ENCODE measurements at places on chromosomes 16 and 17.

DNA sequence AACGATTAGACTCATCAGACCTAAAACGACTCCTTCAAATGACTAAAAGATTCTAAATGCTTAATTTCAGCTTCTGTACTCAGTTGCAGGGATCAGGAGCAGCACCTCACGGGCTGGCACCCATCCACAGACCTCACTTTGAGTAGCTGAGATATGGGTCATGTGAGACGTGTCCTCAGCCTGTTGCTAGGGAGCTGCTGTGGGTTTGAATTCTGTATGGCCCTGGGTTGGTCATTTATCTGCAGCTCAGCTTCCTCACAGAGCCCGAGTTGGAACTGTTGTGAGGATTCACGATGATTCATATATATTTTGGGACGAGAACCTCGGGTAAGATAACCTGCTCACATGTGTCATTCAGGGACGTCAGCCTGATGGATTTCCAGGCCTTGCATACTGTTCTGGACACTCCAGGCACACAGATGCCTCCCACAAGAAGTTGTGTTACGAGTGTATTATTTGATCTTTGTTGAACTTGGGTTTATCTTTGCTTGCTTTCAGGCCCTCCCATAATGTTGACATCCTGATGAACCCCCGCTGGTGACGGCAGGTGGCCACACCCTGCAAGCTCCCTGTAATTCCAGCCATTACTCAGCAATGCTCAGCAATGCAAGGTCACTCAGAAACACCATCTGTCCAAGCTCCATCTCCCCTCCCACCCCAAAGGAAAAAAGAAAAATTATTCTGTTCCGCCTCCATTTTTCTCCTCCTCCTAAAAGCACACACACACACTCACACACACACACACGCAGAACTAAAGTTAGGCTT lies 137.6 kb downstream of the RBFOX3 start:
- no peak for DNase-seq

DNA sequence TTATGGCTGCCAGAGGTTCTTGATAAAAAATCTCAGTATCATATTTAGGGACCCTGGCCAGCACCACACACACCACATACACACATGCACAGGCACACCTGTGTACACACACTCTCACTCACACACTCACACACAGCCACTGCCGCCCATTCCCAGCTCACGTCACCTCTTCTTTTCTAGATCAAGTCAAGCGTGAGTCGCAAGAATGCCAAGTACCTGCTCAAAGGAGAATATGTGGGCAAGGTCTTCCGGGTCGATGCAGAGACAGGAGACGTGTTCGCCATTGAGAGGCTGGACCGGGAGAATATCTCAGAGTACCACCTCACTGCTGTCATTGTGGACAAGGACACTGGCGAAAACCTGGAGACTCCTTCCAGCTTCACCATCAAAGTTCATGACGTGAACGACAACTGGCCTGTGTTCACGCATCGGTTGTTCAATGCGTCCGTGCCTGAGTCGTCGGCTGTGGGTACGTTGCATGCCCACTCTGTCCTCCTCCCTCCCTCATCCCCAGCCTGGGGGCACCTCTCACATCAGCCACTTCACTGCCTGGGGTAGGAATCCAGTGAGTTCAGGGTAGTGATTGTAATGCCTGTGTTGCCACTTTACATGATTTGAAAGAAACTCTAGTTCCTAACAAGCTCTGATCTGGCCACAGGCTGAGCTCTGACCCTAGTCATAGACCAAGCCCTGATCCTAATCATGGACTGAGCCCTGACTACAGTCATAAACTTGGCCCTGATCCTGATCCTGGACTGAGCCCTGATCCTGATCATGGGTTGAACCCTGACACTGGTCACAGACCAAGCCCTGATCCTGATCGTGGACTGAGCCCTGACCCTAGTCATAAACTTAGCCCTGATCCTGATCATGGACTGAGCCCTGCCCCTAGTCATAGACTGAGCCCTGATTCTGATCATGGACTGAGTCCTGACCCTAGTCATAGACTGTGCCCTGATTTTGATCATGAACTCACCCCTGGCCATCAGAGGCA lies 20.4 kb downstream of the CDH5 start:
- no peak for DNase-seq

- no peak for DNase-seq
Observed at GRCh38 chr16:14325502-14326401, 254.6 kb downstream of the MRTFB start.

DNA sequence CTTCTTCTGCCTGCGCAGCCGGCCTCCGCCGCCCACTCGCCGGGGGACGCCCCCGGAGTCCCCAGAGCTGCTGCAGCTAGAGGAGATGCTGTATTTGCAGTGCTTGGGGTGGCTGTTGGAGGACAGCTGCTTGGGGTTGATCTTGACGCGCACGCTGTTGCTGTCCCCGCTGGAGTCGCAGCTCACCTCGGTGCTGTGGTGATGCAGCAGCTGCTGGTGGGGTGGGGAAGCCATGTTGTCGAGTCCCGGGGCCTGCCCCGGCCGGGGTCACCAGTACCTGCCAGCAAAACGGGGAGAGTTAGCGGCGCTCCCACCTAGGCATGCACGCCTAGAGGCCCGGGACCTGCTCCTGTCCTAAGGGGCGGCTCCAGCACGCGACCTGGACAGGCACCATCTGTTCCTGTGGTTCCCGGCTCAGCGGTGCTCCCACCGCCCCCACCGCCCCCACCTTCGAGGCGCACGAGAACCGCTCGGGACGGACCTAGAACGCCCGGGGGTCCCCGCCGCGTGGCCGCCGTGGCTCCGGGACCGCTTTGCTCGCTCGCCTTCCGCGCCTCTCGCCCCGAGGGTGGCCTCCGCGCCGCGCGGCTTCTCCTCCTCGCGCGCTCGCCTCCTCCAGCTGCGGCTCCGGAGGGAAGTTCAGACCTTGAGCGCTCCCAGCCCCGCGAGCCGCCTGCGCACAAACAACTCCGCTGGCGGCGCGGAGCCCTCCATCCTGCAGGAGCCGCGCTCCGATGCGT lies 863 bp downstream of the ADCY9 start:
- no peak for DNase-seq

GRCh38 chr17:45677770-45678169 lies 106.3 kb upstream of the CRHR1 start:
- DNase-seq = no peak

GRCh38 chr16:84175350-84176081 lies 11.3 kb downstream of the TAF1C start:
- no peak for DNase-seq

- DNase-seq = no peak
Observed at GRCh38 chr16:88384222-88385111, 1.7 kb downstream of the ZNF469 start.

DNA sequence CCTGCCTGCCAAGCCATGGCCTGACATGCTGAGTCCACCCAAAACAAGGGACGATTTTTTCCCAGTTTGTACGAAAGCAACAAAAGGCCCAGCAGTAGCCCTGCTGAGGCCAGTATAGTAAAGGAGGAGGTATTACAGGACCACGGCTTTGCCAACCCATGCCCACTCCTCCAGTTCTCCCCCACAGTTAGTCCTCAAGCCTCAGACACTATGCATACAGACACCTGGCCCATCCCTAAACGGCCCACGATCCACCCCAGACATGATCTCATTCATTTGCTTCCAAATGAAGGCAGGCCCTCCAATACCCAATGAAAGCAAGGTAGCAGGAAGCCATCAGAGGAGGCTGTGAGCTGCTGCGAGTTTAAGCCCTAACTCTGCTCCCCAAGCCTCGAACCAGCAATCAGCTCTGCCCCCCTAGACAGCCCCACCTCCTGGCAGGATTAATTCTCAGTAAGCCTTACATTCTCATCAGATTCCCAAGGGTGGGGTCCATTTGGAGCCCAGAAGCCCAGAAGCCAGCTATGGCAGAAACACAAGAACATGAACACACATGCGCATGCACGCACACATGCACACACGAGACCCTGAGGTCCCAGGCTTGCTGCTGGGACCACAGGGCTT lies 4.9 kb downstream of the HDAC5 start:
- no peak for DNase-seq

DNA sequence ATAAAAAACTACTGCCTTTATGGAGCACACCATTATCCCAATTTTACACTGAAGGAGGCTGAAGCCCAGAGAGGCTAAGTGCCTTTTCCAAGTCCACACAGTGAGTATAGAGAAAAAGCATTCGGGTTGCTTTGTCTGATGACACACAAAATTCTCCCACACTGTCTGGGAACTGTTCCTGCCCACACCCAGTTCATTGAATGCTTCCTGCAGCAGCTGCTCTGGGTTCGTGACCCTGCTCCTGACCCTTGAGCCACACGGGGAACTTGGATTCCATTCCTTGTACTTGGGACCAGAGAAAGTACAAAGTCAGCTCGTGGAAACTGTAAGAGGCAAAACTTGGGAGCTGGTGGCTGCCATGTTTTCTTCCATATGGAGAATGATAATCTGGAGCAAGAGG lies 57.9 kb downstream of the AKAP1 start:
- no peak for DNase-seq

GRCh38 chr17:40993839-40994238 lies at the start of gene KRTAP3-3:
KRTAP3-3 (minus strand) TSS chr17:40994164; CDS start chr17:40994097, 67 bp downstream.
- no peak for DNase-seq

DNA sequence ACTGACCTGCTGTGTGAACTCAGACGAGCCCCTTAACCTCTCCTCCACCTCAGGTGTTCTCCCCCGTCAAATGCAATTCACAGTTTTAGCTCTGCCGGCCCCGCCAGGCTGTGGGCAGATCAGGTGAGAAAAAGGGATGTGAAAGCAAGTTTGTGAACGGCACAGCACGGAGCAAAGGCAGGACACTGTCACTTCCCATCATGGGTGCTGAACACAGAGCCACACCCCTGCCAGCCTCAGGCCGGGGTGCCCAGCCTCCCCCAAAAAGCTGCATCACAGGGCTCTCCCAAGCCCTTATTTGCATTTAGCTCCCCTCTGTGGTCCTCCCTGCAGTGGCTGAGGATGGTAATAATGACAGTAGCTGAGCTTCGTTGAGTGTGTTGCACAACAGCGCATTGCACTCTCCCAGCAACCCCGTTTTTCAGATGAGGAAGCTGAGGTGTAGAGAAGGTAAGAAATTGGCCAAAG lies 88.8 kb upstream of the TNRC6C start:
- no peak for DNase-seq

DNA sequence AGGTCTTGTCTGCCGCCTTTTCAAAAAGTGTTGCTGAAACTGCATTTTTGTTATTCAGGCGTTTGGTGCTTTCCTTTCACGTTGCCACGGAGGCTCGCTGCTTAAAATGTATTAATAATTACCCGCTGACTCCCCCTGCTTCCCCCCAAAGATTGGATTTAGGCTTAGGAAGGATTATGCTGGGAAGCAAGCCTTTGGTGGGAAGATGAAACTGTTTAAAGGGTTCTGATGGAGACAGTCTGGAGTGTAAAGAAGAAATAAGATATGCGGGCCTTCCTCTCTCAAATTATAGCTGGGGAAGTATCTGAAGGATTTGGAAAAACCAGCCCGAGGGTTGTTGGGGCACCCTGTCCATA lies 1.1 kb downstream of the KSR1 start:
- no peak for DNase-seq

GRCh38 chr16:81409016-81409556 lies 35.5 kb upstream of the CMIP start:
- DNase-seq = no peak

GRCh38 chr17:76132574-76133338 lies 8.3 kb downstream of the FOXJ1 start:
- DNase-seq = no peak

- no peak for DNase-seq
Observed at GRCh38 chr17:66711881-66712321, 123.0 kb upstream of the CACNG5 start.

- no peak for DNase-seq
Observed at GRCh38 chr17:1783271-1783670, 21.4 kb downstream of the SERPINF1 start.

- DNase-seq = no peak
Observed at GRCh38 chr17:52823155-52823554, 664.6 kb upstream of the CA10 start.

GRCh38 chr17:48198950-48199541 lies 91.5 kb downstream of the SNX11 start:
- DNase-seq = no peak

DNA sequence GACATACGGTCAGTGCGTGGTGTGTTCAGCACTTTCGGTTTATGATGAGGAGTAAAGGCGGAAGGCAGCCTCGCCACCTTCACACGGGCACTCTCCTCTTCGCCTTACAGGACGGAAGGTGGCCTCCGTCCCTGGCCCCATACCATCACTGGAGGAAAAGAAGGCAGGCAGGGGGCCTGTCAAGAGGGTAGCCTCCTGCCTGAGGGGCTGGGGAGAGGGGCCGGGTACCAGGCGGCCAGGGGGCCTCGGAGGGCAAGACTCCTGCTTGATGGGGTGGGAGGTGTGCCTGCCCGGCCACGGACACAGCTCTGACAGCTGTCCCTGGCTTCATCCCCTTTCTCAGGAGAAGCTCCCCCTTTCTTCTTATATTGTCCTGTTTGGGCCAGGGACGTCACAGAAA lies 15.6 kb upstream of the SLC38A8 start:
- no peak for DNase-seq

- no peak for DNase-seq
Observed at GRCh38 chr17:76090517-76091129, 11.6 kb downstream of the ZACN start.

Measured in stimulated activated CD8-positive, alpha-beta memory T cell treated with anti-CD3 and anti-CD28 coated beads, Interleukin-15, amount 100 ng/mL, for 24 hours (primary cell).